CD4-positive, alpha-beta T cell treated with Interleukin-6 at 100 ng/mL for 8 hours (primary cell): ENCODE measurements at places on chromosomes 6 and 20.

GRCh38 chr6:168885751-168886742, 367.6 kb downstream of the THBS2 start:
- DNase-seq = no peak

DNA sequence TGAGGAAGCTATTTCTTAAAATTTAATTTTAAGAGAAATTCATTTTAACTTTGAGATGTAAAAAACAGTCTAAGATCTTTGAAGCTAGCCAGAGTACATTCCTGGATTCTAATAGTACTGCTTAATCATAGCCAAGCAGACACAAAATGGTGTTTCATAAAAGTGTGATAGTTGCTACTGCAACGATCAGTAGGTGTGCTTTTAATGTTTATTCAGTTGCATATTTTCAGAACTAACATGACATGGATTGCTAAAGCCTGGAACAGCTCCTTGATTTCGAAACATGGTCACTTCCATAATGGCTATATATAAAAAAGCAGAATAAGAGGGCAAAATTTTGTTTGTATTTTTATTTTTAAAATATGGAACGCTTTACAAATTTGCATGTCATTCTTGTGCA, 35.5 kb downstream of the SESN1 start:
- DNase-seq = no peak

GRCh38 chr6:17132967-17133366, 31.1 kb downstream of the STMND1 start:
- no peak for DNase-seq

- DNase-seq = no peak
Observed at GRCh38 chr6:6131492-6132109, 124.9 kb upstream of the NRN1 start.

GRCh38 chr20:16145919-16146318, 427.3 kb downstream of the KIF16B start:
- DNase-seq = no peak

DNA sequence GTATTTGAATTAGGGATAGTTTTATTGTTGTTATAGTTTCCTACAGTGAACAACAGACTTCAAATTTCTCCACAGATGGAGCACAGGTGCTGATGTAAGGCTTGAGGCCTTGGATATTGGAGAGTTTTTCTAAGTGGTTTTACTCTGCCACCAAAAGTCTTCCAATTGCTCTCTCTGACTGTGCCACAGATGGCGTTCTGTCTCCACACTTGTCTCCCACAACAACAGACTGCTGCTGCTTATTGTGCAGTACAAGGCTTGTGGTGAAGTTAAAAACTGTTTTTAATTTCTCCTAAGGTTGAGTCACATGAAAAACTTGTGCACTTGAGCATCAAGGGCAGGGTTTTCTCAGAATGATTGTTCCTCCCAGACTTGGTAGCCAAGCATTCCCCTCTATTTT, 460.9 kb upstream of the KHDRBS2 start:
- no peak for DNase-seq

GRCh38 chr6:80439721-80440470, 333.4 kb downstream of the BCKDHB start:
- DNase-seq = no peak

DNA sequence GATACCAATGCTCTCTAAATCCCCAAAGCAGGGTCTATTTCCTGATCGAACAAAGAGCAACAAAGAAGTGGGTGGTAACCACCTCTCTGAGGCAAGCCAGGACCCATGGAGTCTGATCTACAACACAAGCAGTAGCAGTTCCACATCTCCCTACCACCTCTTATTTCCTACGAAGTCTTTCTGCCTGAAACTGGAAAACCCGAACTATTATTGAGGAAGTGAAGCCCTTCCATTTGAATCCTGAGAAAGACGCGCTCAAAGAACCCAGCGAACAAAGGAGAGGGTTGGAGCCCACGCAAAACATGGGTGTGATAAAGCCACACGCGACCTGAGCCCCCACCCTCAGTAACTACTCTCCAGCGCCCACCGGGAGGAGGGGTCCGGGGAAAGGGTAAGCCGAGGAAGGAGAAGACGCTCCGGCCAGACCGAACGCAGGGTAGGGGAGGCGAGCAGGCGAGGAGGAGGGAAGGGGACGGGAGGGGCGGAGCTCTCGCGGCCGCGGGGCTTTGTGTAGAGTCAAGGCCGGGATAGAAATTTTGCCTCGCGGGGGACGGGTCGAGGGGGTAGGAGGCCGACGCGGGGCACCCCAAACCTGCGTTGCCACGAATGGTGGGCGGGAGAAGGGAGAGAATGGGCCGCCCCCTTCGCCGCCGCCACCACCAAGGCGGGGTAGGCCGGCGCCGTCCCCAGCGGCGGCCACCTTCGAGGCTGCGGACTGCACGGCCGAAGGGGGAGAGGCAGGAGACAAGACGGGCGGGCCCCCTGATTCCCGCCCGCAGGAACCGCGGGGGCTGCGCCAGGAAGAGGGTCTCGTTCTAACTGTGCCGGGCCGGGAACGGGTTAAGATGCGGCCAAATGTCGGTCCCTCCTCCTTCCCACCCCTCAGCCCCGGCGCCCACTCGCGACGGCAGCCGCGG, 802 bp downstream of the HDAC2 start:
- peak; percentile 32 for DNase-seq

DNA sequence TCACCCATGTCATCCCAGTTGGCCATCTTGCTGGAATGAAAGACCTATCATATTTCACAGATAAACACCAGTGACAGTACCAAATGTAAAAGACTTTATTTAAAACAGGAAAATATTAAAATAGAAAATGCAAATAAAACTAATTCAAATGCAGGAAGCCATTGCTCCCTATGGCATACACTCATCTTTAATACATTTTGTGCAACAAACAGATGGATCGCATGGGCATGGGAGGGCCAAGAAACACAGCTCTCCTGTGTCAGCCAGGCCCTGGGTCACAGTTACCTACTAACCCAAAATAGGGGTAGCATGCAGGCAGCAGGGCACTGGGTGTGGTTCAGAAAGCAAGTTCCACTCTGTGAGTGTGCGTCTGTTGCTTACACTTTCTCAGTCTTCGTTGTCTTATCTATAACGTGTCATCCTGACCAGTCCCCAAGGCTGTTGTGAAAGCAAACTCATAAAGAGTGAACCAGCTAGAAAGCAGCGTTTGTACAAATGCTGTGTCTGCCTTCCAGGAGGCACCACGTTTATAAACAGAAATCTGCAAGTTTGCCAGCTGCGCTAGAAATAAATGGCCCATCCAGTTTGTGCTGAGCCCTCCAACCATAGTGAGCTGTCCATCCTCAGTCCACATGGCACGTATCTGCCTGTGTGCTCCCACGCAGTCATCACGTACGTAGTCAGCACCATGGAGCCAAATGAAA, 180.5 kb downstream of the SYNDIG1 start:
- DNase-seq = no peak

DNA sequence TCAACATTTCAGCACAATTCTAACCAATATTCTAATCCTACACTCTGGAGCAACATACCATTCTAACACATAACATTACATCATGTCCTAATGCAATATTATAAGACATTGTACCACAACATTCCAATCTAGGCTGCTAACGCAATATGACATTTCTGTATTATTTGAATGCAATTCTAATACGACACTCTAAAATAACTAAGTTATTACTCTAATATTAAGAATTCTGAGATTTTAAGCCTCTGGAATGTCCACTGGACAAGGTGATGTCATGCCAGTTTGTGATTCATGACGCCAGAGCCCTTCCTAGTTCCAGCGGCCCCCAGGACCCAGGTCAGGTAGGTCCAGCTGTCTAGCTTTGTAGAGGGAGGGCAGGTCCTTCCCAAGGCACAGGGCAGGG, 69.7 kb upstream of the SIRPA start:
- no peak for DNase-seq

GRCh38 chr6:148044261-148044751, 298.3 kb upstream of the SASH1 start:
- no peak for DNase-seq

GRCh38 chr6:119186490-119186889, 108.0 kb upstream of the FAM184A start:
- DNase-seq = no peak

- DNase-seq = no peak
Observed at GRCh38 chr6:168583821-168584220, 142.8 kb downstream of the SMOC2 start.

- DNase-seq = no peak
Observed at GRCh38 chr20:48747840-48748414, 79.9 kb downstream of the PREX1 start.

GRCh38 chr6:21609881-21610329, 16.4 kb downstream of the SOX4 start:
- no peak for DNase-seq

GRCh38 chr6:108227290-108227689, 33.5 kb downstream of the SNX3 start:
- DNase-seq = no peak

GRCh38 chr6:155578251-155578650, 122.6 kb upstream of the NOX3 start:
- DNase-seq = no peak

DNA sequence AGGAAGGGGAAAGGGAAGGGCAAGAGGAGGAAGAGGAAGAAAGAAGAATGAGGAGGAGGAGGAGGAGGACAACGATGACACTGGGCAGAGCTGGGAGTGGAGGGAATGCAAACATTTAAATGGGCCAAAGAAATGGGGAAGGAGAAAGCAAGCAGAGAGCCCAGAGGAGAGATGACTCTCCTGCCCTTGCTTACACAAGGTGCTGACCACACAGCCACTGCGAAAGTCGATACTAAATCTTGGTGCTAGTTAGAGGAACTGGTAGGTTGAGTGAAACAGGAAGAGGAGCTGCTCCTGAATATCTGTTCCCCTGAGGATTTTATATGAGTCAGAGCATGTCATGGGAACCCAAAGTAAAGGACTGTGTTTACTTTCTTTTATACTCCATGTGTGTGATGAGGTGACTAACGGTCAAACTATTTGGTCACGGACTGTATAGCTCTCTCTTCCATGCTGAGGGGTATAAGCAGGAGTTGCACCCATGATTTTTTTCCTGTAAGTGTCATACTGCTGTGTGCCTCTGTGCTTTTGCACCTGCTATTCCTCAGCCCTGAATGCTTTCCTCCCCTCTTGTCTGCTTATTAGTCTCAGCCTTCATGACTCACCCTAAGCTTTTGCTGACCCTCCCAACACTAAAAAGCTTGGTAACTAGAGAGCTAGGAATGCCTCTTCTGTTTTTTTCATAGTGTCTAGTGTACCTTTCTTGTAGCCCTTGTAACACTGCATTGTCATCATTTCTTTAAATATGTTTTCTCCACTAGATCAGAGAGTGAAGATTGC, 9.5 kb upstream of the PAQR8 start:
- DNase-seq = no peak

DNA sequence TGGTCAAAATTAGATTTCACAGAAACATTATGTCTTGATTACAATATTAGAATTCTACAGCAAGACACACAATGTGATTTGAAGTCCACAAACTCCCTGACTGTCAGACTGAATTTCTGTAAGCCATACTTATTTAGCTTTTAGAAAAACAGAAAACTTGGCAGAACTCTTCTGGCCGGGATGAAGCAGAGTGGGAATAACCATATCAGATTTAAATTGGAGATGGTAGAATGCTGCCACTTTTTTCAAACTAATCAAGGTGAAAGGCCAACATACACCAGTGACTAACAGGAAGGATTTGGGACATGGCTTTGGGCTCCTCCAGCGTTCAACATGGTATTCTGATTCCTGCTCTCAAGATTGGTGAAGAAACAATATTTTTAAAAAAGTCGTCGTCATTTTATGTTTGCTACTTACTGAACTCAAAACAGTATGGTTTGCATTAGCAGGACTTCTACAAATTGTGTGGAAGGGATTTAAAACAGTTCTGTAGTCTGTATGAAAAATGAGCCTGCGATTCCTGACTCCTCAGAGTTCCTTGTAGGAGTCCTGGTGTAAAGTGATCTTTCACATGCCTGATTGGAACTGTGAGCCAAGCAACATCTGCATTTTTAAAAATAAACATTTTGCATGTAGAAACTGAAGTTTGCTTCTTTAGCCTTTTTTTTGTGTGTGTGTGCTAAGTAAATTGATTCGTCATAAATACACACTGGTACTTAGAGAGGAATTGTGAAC, 297.9 kb upstream of the SOX4 start:
- no peak for DNase-seq

DNA sequence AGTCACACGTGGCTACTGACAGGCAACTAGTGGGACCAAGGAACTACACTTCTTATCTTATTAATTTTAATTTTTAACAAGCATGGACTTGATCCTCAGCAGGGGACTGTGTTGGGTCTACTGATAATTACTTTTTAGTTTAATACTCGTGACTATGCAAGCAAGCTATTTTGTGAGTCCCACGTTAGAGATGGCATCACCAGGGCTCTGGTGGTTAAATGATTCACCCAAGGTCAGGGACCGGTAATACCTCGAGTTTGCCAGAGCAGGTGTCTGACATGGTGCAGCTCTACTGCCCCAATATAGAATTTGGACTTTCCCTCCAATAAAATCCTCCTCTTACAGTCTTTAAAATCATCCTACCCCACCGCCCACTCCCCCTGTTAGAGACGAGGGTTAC, 98.6 kb upstream of the RIN2 start:
- DNase-seq = no peak

DNA sequence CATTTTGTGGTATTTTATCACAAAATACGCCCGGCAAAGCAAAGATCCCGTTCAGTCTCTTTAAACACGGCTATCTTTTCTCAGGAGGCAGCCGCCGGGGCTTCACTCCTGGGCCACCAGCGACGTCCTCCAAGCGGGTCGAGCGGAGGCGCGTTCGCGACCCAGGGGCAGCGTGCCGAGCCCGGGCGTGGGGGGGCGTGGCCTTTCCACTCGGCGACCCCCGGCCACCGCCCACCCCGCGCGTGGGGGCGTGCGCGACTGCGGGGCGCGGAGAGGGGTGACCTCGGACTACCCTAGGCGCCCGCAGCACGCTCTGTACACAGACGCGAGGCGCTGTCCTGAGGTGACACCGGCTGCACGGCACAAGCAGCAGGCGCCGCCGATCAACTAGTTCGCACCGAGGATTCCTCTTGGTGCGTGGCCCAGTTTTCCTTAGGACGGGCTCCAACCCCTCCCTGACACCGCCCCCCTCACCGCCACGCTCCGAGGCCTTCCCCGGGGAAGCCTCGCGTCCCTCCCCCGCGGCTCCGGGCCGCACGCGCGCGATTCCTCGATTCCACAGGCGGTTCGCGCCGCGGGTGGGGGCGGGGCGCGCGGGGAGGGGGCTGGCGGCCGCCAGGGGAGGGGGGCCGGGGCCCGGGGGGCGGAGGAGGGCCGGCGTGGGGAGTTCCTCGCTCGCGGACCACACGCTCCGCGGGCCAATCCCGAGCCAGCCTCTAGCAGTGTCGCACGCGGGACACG, 1.1 kb upstream of the JARID2 start:
- DNase-seq = peak; percentile 54

DNA sequence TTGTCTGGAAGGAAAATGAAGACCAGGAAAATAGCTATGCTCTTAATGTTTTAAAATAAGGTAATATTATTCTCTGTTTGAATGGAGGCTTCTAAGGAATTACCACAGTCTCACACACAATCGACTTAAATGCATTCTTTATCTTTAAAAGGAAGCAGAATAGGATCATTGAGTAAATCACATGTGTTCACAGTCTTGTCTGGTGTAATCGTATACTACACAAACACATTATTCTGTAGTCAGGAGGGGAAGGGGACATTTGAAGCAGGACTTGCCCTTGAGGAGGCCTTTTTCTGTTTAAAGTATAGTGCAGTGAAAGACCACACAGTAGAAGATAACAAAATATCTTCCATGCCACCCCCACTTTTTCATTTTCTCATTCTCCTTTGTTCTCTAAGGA, 20.6 kb upstream of the REV3L start:
- DNase-seq = no peak
